PC-3 (cell line): ENCODE measurements at places on chromosomes 7 and 10. TPM values are rescaled to one million over a fixed set of nuclear protein-coding genes. Genes with fewer than 3 reads are reported as not detected.

GRCh38 chr7:85074-85882, 107.1 kb upstream of the FAM20C start:
- peak; percentile 16 for DNase-seq

Gene IDE
- 23.4 and 28.7 TPM in 2 replicates for total RNA-seq

Gene PNLIPRP3
- not detected in 2 replicates for total RNA-seq

- DNase-seq, result peak; percentile 83
Observed at GRCh38 chr10:14578060-14578952, 196.4 kb downstream of the FAM107B start.

Gene SEMA4G
- 2.6 TPM in 2 replicates for total RNA-seq

Gene MAD1L1
- 88.4 and 146 TPM in 2 replicates for total RNA-seq

DNA sequence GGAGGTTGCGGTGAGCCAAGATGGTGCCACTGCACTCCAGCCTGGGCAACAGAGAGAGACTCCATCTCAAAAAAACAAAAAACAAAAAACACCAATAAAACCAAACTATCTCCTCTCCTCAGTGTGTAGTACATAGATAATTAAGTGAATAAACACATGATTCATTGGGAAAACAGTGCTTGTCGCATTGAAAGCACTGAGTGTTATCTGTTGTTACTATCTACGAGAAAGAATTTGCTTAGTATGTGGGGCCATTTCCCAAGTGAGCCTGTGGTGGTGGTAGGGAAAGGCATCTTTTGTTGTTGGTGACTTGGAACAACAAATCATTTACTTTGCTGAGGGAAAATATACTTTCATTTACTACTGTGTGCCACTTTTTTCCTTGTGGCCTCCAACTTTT, 42.6 kb downstream of the RSBN1L start:
- peak; percentile 57 for DNase-seq

DNA sequence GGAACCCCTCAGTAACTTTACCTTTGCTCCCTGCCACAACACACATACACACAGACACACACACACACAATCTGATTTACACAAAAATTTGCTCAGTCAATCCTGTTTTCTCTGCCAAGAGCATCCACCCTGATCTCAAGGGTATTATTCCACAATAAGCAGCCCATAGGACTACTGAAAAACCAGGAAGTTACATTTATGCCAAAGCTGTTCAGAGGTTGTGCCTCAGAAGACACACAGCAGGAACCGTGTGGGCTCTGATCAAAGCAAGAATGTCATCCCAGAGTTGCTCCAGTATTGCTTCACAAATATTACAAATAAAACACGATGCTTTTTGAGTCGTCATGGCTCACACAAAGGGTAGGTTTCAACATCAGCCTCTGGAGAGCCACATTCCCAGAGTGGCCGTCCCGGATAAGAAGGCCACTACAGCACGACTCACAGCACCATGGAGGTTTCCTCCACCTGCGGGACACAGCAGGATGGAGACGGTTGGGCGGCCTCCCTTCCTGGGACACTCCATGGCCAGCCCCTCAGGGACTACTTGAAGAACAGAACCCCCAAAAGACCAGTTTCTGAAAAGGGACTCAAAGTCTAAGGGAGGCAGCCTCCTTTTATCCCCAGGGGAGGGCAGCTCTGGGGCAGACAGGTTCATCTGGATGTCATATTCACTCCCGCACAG, 1.6 kb downstream of the AIFM2 start:
- peak; percentile 87 for DNase-seq

GRCh38 chr7:27184337-27185012, 557 bp downstream of the HOXA11 start:
- peak; percentile 50 for DNase-seq

- peak; percentile 72 for DNase-seq
Observed at GRCh38 chr10:43867667-43868565, 219.2 kb upstream of the ZNF32 start.

- DNase-seq, result no peak
Observed at GRCh38 chr7:111743244-111743847, 181.1 kb upstream of the IMMP2L start.

DNA sequence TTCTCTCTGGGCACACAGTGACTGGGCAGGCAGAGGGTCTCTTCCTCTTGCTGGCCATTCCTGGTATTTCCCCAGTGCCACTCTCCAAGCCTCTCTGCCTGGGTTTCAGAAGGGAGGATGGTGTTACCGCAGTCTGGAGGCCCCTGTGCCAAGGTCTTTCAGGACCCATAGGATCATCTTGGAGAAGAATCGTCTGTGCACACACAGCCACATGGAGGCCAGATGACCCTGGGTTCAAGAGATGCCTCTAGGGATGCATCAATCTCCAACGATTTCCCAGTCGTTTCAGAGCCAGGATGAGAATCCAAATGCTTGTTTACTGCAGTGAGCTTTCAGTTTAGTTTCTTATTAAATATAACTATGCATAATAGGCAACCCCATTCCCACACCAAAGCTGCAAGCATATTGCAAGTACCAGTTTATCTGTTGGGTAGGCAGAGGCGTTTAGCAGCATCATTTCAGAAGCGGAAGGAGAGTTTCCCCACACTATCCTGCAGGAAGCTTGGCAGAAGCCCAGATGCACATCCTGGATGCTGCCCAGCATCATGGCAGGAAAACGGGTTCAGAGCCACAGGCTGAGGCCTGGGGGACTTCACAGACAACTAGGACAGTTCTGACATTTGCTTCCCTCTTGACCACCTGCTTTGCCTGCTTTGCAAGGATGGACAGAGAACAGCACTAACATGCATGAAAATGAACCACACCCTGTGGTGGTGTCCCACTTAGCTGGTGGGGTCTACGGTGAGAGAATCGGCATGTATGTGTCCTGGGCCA, 134.7 kb upstream of the FAM20C start:
- no peak for DNase-seq

- DNase-seq, result peak; percentile 40
Observed at GRCh38 chr10:71864911-71865361, 13.9 kb upstream of the PSAP start.

- DNase-seq, result peak; percentile 18
Observed at GRCh38 chr7:146175716-146176115, 59.1 kb downstream of the CNTNAP2 start.

Gene NAT16
- 0.26 TPM in 1 of 2 replicates, not detected in the other for total RNA-seq

DNA sequence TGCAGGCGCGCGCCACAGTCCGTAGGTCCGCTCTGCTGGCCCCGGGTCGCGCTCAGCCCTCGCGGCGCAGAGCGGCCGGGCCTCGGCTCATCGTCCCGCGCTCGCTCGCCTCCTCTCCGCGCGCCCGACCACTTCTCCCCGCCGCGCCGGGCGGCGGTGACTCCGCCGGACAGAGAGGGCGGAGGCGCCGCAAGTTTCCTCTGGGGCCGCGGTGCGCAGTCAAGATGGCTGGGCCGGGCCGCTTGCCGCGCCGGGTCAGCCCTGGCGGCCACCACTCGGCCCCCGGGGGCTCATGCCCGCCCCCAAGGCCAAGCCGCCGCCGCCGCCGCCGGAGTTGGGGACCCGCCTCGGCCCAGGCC, 441 bp downstream of the FZD8 start:
- no peak for DNase-seq

Gene ZNF727
- 0.07 TPM in 1 of 2 replicates, not detected in the other for total RNA-seq

DNA sequence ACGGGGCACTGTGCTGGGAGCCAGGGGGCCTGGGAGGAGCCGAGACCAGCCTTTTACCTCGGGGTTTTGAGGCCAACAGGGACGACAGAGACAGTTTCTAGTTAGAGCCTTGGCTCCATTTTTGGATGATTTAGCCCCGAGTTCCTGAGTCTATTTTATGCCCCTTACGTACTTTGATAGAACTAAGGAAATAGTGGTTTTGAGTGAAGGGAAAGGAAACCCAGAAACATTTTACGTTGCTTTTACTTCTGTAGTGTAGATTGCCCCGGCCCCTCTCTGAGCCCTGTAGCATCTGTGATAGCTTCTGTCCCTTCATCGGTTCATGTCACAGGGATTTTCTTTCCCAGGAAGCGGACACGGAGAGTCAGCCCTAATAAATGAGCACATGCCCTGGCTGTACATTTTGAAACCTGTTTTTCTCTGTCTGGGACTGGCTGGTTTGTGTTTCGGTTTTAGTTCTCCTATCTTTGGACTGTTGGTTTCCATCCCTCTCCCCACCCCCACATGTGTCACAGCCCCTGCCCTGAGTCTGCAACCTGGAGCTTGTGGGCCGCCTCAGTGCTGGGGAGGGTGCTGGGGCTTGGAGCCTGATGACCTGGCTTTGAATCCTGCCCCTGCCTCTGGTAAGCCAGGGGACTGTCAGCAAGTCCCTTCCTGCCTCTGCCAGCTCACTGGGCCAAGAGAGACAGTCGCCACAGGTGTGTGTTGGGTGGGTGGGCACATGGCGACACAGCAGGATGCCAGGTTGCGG, 6.9 kb upstream of the ORAI2 start:
- DNase-seq, result no peak

DNA sequence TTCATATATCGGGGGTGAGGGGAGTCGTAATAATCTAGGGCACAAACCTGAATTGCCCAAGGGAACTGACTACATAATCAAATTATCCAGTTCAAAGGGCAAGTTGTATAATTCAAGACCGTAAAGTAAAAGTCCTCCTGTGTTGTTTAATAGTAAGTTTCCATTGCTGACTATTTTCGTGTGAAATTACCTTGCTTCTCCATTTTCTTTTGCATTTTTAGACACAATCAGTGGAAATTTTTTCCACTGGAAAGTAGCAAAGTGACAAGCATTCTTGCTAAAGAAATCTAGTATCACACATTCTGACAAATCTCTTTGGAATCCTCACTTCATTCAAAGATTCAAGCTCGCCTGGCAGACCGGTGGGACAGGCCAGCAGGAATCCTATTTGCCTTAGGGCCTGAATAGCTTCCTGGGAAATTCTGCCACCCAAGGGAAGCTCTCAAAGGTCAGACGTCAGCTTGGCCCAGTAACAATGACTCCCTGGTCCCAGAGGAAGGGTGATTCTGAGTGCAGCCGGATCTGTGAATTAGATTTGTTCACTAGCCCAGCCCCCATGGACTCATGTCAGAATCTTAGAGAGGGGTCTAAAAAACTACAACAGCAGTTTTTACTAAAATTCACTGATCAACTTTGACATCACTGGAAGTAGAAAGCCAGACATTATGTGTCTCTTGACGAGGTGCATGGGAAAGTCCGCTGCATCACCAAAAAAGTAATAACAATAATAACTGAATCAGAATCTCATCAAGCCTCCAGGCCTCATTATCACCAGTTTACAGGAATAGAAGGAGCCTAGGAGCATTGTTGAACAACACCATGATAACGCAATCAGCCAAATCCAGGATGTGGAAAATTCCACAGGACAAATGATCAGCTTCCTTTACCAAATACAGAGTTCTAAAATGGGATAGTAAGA, 161.0 kb downstream of the SKIDA1 start:
- DNase-seq, result peak; percentile 97

Gene ZNRF2
- 13.1 and 15.8 TPM in 2 replicates for total RNA-seq

GRCh38 chr10:78214955-78215354, 181.3 kb downstream of the RPS24 start:
- no peak for DNase-seq

DNA sequence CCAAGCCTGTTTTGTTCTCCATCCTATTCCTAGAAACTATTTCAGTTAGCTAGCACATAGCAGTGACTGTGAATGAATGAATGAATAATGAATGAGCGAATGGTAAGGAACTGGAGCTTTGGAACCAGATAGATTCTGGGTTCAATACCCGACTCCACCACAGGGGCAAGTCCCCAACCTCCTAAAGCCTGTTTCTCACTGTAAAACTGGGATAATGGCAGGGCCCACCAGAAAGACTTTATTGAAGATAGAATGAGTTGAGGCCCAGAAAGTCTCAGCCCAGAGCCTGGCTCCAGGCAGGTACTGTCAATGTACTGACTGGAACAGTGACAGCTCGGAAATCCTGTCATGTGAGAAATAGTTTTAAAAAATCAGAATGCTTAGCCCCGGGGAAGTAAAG, 1.1 kb upstream of the CDH23 start:
- no peak for DNase-seq

GRCh38 chr10:113820507-113820906, 33.4 kb downstream of the DCLRE1A start:
- no peak for DNase-seq

Gene FAM13C
- 0.07 and 0.63 TPM in 2 replicates for total RNA-seq

DNA sequence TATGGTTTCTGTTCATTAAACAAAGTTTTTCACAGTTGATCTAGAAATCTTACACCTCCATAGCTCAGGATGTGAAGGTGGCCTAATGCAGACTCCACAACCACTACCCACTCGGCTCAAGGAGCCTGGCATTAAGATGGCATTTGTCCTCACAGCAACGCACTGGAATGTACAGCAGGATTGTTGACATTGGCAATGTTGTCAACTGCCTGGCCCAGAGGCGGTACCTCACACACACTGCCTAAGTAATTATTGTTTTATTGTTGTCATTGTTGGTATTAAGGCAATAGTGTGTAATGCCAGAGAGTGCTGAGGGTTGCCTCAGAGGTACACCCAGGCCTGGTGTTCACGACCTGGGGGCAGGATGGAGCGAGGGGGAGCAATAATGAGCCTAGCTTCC, 38.3 kb downstream of the LRRC18 start:
- no peak for DNase-seq

Gene CFAP46
- total RNA-seq, result 0.04 TPM in 1 of 2 replicates, not detected in the other

Gene GIMAP8
- not detected in 2 replicates for total RNA-seq

GRCh38 chr7:98229441-98229840, 18.2 kb downstream of the BHLHA15 start:
- no peak for DNase-seq

Gene ICA1
- 1.1 and 3.2 TPM in 2 replicates for total RNA-seq

- no peak for DNase-seq
Observed at GRCh38 chr7:116968631-116969030, 15.3 kb downstream of the ST7 start.

DNA sequence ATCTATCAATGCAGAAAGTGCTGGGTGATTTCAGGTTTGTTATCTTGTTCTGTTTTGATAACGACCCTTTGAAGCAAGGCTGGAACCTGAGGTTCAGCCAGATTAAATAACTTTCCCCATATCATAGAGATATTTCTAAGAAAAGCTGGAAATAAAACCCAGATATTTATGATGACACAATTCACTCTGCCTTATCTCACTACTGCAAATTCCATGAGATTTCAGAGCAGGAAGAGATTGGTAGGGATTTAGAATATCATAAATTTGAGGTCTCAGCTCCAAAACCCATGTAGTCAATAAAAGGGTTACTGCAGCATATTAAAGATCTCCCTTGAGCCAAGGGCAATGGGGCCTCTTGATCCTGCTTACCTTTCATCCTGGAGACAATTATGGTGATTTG, 692.5 kb upstream of the IGFBP3 start:
- DNase-seq, result no peak

GRCh38 chr7:32890793-32891042, 842 bp downstream of the KBTBD2 start:
- DNase-seq, result peak; percentile 7

Gene PIK3AP1
- total RNA-seq, result 3.7 and 4.7 TPM in 2 replicates

DNA sequence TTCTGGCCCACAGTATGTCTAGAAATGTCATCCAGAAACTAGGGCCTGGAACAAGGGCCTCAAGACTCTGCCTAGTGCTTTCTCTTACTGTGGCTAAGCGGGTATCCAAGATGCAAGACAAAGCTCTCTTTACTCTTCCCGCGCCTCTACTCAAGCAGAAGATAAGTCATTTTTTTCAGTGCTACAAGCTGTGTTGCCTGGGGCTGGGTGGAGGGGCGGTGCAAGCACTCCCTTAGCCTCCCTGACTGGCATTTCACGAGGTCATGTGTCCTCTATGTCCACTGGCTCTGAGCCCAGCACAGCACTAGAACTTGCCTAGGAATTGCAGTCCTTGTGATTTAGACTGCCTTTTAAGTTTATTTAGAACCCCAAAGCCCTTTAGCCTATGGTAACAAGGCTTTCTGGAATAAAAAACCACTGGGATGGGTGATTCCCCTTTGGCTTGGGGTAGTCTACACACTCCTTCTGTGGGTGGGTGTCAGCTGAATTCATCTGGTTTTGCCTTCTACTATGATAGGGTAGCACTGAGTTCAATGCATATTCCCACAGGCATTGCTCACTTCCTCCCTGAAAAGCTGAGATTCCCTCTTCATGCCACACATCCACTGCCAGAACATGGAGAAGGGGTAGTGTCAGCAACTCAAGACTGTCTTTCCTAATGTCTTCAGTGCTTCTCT, 371.8 kb upstream of the KCND2 start:
- DNase-seq, result no peak
